ENCODE measurements at places on chromosomes 7 and 10.

DNA sequence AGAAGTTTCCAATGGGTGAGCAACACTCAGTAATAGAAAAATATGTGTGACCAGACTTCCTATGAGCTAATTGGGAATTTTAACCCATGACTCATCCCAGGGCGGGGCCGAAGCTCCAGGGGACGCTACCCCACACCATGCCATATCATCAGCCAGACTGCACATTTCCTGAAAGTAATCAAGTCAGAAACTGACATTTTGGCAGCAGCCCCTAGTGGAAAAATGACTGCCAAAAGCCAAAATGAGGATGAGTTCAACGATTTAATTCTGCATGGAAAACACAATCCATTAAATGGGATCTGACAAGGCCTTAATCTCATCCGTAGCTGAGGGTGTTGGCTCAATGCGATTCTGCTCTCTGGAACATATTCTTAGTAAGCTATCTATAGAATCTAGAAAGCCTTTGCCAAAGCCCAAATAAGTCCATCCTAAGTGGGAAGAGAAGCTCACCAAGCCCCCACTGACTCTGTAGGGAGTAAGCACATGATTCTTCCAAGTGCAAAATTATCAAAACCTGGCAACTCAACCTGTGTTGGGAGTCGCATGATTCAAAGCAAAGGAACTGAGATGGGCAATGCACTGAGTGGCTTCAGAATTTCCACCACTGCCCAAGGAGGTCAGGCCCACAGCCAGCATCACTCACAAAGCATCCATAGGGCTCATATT, 93.1 kb upstream of the PDE1C start:
- no peak for DNase-seq

DNA sequence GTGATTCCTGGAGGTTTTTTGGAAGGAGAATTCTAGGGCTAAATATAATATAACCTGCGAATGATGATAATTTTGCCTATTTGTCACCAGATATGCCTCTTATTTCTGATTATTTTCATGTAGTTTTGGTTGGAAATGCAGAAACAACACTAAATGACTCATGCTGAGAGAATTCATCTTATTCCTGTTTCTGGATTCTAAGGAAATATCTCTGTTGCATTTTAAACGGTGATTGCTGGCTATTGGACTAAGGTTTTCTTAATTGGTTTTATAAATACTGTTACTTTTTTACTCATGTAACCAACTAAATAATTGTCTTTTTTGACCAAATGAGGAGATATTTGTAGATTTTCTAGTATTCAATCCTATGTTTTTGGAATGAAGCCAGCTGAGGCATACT, 204.9 kb upstream of the NPSR1 start:
- no peak for DNase-seq

DNA sequence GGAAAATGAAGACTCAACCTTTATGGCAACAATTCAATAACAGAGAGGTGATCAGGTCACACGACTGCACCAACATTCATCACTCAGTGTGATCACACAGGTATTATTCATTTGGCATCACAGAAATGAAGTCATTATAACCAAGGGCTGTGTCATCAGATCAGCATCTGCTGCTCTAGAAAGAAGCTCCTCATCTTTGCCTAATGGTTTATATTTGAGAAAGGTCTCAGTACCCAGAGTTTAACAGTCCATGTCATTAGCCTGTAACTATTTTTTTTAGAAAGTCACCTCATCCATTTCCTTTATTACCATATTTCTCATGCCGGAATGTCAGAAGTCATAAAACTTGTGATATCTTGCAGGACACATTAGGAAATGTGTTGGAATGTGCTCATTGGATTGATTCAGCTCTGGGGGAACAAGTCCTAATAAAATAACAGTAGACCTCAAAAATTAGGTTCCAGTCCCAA, 45.1 kb upstream of the PRKG1 start:
- no peak for DNase-seq

- DNase-seq, result no peak
These were observed 95.3 kb downstream of the LRRC4 start for GRCh38 chr7:127935847-127936376.

DNA sequence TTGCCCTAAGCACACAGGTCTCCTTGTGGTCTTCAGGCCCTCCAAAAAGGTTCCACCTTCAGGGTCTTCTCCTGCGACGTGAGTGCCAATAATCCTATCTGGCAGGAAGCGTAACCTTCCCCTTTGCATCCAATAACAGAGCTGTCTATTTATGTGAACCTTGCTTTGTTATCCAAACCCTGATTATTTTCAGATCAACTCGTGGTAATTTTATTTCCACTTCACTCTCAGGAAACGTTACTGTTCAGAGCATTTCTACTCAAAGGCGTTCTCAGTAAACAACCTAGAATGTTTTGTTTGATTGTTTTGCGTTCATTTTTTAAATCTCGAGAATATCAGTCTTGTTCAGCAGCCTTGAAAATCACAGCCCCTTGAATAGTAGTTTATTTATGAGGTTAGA, 232.3 kb upstream of the KLF6 start:
- DNase-seq, result no peak

GRCh38 chr10:13708256-13708990, 121.7 kb downstream of the PRPF18 start:
- DNase-seq, result no peak

DNA sequence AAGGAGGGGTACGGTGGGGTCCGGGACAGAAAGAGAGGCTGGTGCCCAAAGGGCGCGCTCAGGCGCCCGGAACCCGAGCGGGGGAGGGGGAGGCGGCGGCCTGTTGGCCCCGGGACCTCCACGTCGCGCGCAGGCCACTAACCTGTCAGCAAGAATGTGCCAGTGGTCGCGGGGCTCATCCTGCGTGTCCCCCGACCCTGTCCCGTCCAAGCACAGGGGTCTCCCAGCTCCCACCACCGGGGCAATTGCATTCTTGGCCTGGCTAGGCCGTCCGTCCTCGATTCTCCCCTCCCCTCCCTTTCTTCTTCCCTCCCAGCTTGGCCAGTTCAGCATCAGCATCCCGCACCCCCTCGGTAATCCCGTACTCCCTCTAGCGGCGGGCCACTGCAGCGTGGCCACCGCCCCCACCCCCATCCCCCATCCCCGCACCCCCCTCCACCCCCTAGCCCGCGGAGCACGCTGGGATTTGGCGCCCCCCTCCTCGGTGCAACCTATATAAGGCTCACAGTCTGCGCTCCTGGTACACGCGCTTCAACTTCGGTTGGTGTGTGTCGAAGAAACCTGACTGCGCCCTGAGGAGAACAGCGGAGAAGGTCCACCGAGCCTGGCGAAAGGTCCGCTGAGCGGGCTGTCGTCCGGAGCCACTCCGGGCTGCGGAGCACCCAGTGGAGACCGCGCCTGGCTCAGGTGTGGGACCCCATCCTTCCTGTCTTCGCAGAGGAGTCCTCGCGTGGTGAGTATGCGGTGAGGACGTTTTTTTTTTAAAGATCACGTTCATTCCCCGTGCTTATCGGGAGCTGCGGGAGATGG, at the start of gene SGCE:
Gene SGCE (minus strand): TSS at position 286 of the 810 bp plus-strand sequence. CDS start 35 bp downstream, at position 251.
- DNase-seq, result peak; percentile 47

DNA sequence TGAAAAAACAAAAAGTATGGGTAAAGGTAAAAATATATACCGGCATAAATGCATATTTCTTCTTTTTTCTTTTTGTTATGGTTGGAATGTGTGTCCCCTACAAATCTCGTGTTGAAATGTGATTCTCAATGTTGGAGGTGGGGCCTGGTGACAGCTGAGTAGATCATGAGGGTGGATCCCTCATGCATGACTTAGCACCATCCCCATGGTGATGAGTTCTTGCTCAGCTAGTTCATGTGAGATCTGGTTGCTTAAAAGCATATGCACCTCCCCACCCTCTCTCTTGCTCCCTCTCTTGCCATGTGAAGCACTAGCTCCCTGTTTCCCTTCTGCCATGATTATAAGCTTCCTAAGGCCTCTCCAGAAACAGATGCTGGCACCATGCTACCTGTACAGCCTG, 93.3 kb downstream of the HYCC1 start:
- no peak for DNase-seq

GRCh38 chr10:61478621-61479312, 25.6 kb upstream of the TMEM26 start:
- DNase-seq, result no peak
